NCI-H187 treated with DMSO at 0.1 percent for 48 hours (cell line): ENCODE measurements at places on chromosomes 4 and X.

GRCh38 chr4:13313856-13314255, 170.3 kb downstream of the RAB28 start:
- no peak for DNase-seq

DNA sequence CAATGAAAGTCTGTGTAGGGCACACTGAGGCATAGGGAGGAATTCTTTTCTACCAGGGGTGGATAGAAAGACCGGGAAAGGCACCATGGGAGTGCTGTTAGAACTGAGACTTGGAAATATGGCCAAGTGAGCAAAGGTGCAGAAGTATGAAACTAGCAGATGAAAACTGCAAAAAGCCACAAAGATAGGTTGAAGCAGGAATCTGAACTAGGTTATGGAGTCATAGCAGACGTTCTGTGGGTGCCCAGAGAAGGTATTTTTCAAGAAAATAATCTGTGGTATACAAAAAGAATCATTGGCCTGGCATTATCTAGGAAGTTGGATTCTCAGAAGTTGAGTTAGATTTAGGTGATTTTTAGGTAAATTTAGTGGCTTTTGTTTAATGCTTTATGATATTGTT, 48.5 kb downstream of the SMAD1 start:
- DNase-seq = no peak

GRCh38 chrX:18931972-18932371, 51.9 kb downstream of the PHKA2 start:
- DNase-seq = no peak

- no peak for DNase-seq
These were observed 1516.4 kb upstream of the PABPC4L start for GRCh38 chr4:135718019-135718418.

GRCh38 chr4:158033416-158034120, 139.3 kb downstream of the GASK1B start:
- DNase-seq = no peak
